ENCODE measurements at places on chromosomes 2 and 18.

- no peak for DNase-seq
Measured at GRCh38 chr2:96116879-96117533, 635 bp upstream of the ADRA2B start.

GRCh38 chr2:136255648-136256461 is 137.9 kb upstream of the CXCR4 start:
- DNase-seq = no peak

- no peak for DNase-seq
Measured at GRCh38 chr2:203797712-203798111, 69.9 kb upstream of the CTLA4 start.

DNA sequence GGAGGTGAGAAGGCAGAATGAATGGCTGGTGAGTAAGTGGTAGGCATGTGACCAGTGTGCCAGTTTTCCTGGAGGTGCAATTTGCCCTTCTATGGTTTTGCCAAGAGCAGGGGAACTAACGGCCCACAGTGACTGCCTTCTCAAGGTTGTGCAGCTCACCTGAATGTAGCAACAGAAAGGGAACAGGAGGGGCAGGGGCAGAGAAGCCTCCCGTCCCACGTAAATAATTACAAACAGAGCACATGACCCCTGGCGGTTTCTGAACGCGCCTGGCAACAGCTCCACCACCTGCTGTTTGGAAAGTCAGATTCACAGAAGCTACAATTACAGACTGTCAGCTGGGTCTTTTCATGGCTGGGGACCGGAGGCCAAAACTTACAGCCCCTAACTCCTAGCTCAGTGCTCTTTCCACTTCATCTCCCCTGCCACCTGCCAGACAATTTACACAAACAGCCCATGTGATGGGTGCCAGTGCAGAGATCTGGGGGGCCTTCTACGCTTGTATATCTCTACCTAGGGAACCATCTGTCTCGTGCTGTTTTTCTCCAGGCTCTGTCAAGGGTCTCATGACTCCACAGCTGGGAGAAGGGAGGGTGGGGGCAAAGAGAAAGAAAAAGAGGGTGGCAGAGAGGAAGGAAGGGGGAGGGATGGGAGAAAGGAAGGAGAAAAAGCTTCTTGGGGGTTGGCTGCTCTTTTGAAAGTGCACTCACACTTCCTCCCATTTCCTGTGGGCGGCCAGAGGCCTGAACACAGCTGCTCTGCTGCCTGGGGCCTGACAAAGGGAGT is 69.6 kb downstream of the POLR1A start:
- no peak for DNase-seq

GRCh38 chr2:126659562-126660467 is 3.9 kb downstream of the GYPC start:
- DNase-seq = no peak

DNA sequence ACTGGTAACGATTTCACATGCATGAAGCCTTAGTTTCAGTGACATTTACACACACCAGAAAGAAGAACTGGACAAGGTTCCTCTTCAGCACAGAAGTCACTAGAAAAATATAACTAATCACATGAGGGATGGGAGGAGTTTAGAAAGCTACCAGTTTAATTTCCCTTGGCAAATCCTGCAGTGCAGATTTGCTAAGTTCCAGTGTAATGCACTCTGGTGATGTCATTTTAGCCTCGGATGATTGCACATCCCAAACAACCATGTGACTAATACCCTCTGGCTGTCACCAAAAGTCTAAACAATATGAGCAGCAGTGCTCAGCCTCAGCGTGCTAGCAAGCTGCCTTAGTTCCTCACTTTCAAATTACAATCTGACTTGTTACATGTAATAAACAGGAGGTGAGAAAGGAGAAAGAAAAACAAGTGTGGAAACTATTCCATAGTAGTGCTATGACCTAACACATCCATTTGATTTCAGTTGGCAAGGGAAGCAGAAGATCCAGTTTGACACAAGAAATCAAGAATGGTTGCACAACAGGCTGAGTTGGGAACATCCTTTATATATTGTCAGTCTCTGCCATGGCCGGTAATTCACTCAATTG is 35.3 kb upstream of the PPP1CB start:
- no peak for DNase-seq

GRCh38 chr2:239774933-239775622 is 250.1 kb downstream of the NDUFA10 start:
- DNase-seq = no peak

DNA sequence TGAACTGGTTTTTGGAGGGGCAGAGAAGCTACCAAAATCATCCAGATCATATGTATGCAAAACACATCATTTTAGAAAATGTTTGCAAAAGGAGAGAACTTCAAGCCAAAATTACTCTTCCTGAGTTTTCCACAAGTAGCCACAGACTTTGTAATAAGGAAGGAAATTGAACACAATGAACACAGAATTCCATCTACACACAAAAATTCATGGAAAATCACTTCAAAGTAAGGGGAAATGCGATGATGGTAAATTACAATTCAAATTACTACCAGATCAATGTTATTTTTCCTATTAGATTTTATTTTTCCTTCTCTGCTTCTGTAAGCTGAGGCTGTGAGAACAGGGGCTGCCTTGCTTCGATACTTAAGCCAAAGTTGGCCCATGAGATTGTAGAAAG is 172.1 kb upstream of the ARL4C start:
- no peak for DNase-seq

- no peak for DNase-seq
Measured at GRCh38 chr2:61811821-61812220, 42.0 kb downstream of the FAM161A start.

DNA sequence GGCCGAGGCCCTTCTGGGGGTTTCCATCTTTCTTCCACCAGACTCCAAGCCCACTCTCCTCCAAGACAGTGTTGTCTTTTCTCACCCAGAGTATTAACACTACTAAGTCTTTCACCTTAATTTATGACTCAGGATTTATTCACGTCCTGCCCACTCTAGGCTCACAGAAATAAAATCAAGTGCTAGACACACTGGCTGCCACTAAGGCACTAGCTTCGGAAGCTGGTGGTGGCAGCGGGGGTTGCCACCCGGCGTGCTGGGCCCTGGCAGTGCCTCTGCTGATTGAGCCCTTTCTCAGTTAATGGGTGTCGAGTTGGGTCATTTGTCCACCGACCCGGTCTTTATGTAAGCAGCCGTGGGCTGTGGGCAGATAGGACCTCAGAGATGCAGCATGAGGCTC is 93.6 kb upstream of the FZD5 start:
- DNase-seq = no peak

DNA sequence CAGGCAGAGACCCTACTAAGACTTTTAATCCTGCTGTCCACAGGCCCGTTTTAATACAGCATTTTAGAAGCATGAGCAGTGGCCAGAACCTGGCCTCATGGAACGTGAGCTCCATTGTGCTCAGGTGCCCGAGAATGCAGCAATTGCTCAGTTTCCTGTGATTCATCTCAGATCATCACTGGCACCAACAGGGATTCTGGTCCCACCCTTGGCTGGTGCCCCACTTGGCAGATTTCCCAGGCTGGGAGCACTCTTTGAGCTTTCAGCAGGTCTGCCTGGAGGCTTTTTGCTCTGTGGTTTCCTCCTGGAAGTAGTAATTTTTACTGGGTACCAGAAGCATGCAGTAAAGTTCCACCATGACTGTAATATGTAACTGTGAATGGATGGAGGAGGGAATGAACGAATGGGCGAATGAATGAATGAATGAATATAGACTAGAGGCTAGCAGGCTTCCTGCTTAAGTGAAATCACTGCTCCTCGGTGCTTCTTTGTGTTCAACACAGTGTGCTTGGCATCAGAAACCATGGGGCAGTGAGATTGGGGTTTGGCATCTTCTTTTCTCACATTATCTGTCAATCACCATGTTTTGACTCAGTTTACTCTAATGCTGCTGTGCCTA is 312.9 kb downstream of the PRKCE start:
- no peak for DNase-seq

GRCh38 chr18:58754544-58755068 is 83.3 kb downstream of the MALT1 start:
- no peak for DNase-seq

DNA sequence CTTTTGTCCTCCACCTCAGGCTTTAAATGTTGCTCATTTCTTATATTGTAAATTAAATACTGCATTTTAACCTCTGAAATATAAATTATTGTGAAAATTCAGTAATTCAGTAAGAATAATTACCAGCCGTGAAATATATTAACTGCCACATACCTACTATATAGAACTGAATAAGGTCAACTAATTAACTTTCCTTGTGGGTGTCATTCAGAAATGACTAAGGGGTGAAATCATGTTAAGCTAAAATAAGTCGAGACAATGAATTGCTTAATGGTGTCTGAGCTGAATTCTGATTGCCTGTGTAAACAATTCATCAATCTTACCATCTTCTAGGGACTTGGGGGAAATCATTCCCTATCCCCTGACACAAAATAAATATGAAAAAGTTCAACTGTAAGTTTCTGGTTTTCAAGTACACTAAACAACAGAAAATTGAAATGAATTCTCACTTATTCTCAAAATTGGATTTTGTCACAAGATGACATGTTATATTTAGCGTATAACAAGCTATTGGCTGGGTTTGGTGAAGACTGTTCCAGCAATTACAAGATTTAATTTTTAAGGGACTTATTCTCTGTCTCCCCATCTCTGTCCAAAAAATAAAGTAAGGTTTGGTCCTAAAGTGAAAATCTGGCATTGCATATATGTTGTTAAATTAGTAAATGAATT is 255.1 kb downstream of the METTL4 start:
- DNase-seq = no peak

DNA sequence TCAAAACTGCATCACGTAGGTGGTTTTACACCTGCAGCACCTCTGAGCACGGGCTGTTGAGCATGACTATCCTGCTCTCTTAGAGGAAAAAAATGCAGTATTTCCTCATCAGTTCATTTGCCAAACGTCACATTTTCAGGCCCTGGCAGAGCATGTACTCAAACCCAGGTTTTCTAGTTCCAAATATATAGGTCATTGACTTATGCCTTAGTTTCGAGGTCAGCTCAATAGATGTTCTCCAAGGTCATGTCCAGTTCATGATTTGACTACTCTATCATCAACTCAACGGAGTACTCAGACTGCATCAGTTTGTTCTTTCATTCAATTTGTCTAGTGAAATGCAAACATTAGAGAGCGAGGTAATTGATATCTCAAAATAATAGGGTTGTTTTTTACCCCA is 39.3 kb upstream of the STAT1 start:
- no peak for DNase-seq

DNA sequence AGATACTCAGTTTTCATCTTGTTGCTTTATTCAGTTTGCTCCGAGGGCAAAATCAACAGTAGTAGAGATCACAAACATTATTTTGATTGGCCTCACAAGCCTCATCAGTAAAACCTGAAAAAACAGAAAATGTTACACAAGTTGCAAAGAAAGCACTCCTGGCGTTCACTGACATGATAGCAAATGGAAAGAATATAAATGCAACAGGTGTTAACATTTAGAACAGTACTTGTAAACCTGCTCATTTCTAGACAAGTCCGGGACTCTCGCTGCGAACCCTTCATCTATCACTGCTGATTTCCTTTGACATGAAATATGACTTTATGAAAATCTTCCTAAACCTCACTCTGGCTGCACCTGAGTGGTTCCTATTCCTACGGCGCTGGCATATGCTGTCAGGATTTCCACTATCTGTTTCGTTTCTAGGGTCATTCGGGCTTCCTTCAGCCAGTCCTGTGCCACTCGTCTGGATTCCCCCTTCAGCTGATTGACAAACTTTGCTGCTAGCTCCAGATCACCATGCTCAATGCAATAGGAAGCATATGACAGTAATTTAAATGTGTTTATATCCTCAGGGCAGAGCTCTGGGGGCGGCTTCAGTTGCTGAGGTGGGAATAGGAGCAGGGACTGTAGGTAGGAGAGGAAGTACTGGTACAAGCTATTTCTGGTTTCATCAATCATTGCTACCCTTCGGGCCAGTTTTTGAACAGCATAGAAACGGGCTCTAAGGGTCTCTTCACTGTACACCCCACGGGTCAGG is 38.1 kb downstream of the PTCD3 start:
- DNase-seq = no peak

GRCh38 chr2:39913648-39914461 is 134.8 kb upstream of the THUMPD2 start:
- DNase-seq = peak; percentile 80

GRCh38 chr2:56474412-56475158 is 290.8 kb downstream of the CCDC85A start:
- peak; percentile 60 for DNase-seq

DNA sequence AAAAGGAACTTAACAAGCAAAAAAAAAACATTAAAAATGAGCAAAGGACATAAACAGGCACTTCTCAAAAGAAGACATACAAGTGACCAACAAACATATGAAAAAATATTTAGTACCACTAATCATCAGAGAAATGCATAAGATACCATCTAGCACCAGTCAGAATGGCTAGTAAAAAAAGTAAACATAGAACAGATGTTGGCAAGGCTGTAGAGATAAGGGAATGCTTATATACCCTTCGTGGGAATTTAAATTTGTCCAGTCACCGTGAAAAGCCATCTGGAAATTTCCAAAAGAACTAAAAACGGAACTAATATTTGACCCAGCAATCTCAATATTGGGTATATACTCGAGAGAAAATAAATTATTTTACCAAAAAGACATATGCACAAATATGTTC is 1751.3 kb upstream of the LRRTM1 start:
- DNase-seq = peak; percentile 17

GRCh38 chr2:117853873-117854272 is 39.4 kb downstream of the DDX18 start:
- no peak for DNase-seq

DNA sequence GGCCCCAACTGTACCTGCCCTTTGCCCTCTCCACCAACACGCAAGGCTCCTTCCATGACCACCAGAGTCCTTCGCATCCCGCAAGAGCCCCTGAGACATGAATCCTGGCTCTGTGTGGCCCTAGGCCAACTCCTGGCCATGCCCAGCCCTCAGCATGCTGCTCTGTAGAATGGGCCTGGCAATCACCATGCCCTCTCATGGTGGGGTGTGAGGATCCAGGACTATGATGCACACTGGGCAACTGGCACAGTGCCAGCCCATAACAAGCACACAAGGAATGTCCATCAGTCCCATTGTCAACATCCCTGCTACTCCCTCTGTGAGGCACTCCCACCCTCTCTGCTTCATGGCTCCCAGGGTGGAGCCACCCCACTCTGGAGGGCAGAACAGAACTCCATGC is 44.7 kb downstream of the FER1L5 start:
- no peak for DNase-seq

GRCh38 chr2:121052521-121052920 is 232.5 kb downstream of the TFCP2L1 start:
- DNase-seq = no peak

DNA sequence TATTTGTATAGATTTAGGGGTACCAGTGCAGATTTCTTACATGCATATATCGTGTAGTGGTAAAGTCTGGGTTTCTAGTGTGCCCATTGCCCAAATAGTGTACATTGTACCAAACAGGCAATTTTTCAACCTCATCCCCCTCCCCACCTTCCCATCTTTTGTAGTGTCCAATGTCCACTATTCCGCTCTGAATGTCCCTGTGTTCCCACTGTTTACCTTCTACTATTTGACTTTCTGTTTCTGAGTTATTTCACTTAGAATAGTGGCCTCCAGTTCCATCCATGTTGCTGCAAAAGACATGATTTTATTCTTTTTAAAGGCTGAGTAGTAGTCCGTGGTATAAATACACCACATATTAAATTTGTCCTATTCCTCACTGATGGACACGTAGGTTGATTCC is 132.9 kb downstream of the FTCDNL1 start:
- DNase-seq = no peak
